ENCODE measurements at places on chromosomes 16 and 17.

DNA sequence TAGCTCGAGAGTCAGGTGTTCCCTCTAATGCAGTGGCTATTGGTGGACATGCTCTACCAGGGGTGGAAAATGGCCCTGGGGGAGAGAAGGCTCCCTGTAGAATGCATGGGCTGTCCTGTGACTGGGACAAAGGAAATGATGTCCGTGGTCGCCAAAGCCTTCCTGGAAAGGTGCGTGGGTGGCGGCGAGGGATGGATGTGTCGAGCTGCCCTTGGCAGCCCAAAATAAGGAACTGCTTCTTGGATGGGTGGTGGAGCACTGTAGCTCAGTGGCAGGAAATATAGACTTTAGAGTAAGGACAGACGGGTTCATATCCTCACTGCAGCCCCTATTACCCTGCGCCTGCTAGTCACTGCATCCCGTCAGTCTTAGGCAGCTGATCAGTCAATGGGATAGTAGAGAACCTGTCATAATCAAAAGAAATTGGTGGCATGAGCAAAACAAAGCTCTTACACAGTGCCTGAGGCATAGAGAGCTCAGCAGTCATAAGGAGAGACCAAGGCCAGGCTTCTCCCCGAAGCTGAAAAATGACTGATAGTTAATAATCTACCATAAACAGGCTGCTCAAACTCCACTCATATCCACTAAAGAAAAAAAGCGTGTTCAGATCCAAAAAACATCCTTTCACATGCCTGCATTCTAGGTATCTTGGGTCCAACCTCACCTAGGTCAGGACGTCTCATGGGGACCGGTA is 123.5 kb upstream of the PLCG2 start:
- DNase-seq: no peak

- DNase-seq: no peak
Measured at GRCh38 chr17:77188084-77189066, 47.6 kb downstream of the SEC14L1 start.

GRCh38 chr17:69480245-69480644 is 65.7 kb downstream of the MAP2K6 start:
- DNase-seq: no peak

DNA sequence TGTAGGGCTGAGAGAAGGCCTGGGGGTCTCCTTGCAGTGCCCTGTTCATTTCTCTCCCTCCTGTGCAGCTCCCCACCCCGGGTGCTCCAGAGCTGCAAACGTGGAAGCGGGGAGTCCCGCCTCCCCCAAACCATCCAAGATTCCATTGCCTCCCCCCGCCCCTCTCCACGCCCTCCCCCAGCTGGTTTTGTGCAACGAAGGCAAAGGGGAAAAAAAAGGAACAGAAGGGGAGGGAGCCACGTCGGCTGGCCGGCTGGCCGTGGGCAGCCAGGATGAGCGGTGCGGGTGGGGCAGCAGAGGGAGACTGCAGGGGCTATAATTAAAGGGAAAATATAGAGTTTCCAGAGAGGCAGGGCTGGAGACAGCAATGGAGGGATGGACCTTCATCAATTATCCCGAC is 1.7 kb upstream of the COL1A1 start:
- no peak for DNase-seq

DNA sequence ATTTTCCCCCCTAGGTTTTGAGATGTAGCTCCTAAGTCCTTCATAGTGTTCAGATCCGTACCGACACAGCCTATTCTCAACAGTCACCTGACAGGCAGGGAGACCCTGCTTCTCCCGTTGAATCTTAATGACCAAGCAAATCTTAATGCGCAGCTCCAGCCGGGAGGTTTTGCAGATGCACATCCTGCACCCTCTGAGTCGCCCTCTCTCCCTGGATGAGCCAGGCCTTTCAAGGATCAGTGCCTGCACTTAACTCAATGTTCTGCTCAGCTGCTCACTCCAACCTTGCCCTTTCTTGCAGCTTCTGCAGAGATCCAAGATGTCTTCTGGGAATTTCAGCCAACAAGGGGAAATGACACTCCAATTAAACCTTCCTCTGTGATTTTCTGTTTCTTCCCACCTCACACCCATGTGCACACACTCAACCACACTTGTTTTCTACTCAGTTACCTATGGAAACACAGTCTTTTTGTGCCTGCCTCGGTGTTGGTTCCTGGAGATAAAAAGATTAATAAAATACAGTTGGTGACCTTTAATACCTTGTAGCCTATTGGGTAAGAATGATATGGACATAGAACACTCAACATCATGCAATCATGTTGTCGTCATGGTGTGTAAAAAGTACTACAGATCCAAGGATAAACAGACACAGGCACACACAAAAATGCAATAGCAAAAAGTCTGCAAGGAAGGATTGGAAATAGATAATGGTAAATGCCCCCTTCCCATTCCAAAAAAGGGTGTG is 76.9 kb upstream of the DYNLRB2 start:
- no peak for DNase-seq

DNA sequence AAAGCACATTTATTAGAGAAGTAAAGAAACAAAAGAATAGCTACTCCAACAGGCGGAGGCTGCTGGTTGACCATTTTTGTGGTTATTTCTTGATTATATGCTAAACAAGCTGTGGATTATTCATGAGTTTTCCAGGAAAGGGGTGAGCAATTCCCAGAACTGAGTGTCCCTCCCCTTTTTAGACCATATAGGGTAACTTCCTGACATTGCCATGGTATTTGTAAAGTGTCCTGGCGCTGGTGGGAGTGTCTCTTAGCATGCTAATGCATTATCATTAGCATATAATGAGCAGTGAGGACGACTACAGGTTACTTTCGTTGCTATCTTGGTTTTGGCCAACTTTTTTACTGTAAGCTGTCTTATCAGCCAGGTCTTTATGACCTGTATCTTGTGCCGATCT is 12.2 kb upstream of the HS3ST4 start:
- DNase-seq: no peak

DNA sequence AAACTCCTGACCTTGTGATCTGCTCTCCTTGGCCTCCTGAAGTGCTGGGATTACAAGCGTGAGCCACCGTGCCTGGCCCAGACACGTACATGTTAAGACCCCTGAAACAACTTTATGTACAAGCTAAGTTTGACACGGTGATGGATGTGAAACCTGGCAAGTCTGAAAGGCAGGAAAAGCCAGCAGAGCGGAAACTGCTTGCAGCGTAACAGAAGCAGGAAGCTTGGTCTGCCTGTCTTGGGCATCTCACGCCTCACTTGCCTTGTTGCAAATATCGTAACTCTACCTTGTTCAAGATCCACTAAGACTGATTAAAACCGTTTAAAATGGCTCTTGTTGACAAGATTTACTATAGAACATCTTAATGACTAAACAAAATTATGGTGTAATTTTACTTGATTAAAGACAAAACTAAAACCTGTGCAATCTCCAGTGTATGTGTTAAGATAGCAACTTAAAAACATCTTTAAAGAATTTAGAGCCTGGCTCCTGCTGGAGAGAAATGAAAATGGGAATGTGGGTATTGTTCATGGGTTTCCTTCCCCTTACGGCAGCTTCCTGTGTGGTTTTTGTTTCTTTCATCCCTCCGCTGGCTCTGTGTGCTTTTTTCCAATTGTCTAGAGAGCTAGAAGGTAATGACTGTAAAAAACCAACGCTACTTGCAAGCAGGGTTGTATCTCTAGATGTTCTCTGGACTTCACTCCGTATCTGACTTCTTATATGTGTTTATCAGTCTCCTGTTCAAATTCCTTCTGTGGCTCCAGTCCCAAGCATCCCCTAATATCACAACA is 477.6 kb downstream of the XYLT1 start:
- no peak for DNase-seq

GRCh38 chr16:27322858-27323780 is 9.3 kb downstream of the IL4R start:
- DNase-seq: no peak

DNA sequence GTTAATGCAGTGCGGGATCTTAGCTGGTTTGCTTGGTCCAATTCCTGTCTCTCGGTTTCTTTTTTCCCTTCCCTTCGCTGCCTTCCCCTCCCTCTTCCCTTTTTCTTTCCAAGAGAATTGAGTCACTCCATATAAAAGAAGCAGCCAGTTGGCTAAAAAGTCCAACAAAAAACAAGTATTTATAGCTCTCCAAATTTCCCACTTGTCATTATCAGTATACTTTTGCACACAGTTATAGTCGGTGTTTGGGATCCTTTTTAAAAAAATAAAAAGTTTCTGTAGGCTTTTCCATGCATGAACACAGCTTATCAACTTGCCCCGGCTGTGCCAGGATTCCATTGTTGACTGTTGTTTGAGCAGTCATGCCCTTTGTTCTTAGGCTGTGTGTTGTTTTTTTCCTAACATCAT is 24.9 kb downstream of the HMOX2 start:
- no peak for DNase-seq

DNA sequence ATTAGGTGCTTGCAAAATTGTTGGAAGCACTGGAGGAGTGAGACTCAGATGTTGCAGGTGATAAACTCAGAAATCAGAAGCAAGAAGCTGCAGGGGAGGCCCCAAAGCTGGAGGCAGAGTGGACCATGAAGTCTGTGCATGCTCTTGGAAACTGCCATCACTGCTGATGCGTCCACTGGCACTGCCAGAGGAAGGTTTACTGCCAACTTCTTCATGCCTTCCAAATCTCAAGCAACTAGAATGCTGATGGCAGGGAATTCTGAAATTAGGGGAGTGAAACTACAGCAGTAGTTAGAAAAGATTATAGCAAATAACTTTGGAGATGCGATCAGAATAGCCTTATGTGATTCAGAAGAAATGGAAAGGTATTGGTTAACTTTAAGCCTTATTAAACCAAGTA is 277.1 kb upstream of the SDK2 start:
- no peak for DNase-seq

DNA sequence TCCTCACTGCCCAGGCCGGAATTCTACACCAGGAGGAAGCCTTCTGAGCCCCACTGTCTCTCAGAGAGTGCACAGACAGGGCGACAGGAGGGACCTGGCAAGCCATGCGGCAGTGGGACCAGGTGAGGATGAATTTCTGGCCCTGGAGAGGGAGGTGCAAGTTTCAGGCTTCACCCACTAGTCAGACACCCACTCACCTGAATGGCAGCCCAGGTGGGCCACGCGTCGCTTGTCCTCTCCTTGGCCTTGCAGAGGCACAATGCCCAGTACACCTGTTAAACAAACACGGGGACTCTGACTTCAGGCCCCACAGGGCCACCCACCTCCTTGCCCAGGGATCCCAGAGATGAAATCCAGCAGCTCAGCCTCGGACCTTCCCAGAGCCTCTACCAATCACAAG is 4.2 kb downstream of the CORO7 start:
- no peak for DNase-seq

DNA sequence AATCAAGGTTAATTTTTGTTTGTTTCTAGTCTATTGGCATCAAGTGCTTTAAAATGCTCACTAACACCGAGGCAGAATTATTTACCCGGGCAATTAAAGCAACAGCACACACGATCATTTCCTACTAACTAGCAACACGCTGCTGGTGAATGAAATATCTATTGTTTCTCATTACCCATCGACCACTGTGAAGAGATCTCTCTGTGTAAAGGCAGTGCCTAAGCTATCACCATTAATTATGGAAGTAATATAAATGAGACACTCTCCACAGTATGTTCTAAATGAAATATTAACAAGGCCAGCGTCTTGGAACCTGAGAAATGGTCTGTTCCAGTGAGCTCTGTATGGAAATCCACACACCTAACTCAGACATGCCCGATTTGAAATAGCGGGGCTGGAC is 397.6 kb downstream of the MAF start:
- no peak for DNase-seq

DNA sequence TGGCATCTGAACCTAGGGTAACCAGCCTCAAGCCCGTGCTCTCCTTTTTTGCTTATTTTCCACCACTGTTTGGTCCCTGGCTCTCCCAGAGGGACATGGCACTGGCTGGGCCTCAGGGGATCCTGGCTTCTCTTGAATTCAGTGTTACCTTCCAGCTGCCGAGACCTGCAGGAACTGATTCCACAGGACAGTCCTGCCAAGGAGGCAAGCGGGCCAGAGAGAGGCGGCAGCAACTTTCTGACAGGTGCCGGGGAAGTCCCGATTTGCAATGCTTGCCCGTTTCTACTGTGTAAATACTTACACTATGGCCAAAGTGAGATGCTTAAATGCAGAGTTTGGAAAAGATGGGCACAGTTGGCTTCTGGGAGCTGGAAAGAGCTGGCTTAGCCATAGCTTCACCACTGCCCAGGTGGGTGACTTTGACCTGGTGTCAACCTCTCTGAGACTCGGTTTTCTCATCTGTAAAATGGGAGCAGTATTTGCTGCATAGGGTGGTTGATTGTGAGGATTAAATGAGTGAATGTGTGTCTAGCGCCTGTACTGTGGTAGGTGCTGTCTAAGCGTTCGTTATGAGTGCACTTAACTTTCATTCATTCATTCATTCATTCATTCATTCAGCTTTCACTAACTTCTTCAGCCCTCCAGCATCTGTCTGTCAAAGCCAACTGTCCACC is 124.9 kb downstream of the CMIP start:
- no peak for DNase-seq

GRCh38 chr16:90077757-90078578 is 837 bp upstream of the PRDM7 start:
- peak; percentile 9 for DNase-seq

- DNase-seq: no peak
Measured at GRCh38 chr17:73262676-73263642, 1.3 kb upstream of the CPSF4L start.

GRCh38 chr16:88580371-88580770 is 10.2 kb downstream of the ZC3H18 start:
- DNase-seq: no peak

- DNase-seq: no peak
Measured at GRCh38 chr16:12426122-12426521, 377.6 kb downstream of the CPPED1 start.

DNA sequence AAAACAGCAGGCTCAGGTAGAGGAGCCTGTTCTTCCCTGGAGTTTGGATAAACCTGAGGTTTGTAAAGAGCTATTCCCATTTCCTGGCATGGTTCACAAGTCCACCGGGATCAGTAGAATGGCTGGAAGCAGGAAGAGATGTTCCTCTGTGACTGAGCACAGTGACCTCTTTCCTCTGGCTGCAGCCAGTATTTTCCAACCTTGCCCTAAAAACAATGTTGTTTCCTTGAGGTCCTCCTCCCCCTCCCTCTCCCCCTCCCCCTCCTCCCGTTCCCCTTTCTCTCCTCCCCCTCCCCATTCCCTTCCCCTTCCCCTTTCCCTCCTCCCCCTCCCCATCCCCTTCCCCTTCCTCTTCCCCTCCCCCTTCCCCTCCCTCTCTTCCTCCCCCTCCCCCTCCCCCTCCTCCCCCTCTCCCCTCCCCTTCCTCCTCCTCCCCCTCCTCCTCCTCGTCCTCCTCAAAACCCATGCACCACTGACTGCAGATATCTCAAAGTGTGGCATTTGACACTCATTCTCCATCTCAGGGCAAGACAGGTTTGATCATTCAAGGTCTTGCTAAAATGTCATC is 58.9 kb upstream of the MON1B start:
- no peak for DNase-seq

DNA sequence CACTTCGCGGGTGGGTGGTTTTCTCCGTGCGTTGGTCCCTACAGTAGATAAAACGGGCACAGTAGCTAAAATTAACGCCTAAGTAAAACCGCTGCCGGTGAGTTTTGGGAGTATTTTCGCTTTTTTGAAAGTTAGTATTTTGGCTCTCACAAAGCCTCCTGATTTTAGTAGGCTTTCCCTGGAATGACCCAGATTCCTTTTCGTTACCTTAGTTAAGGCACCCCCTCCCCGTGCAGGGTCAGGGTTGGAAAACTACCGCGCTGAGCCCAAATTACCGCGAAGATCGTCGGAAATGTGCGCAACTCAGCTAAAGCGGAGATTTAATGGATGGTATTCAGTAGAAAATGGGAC is 28.3 kb upstream of the ST6GALNAC1 start:
- DNase-seq: no peak

GRCh38 chr16:19833581-19833980 is 51.1 kb downstream of the GPRC5B start:
- no peak for DNase-seq

Measured in stromal cell of bone marrow (primary cell).